A172 (cell line): ENCODE measurements at places on chromosomes 5 and 9. TPM values are rescaled to one million over a fixed set of nuclear protein-coding genes. Genes with fewer than 3 reads are reported as not detected.

- DNase-seq: no peak
Measured at GRCh38 chr9:21715408-21715807, 87.0 kb upstream of the MTAP start.

DNA sequence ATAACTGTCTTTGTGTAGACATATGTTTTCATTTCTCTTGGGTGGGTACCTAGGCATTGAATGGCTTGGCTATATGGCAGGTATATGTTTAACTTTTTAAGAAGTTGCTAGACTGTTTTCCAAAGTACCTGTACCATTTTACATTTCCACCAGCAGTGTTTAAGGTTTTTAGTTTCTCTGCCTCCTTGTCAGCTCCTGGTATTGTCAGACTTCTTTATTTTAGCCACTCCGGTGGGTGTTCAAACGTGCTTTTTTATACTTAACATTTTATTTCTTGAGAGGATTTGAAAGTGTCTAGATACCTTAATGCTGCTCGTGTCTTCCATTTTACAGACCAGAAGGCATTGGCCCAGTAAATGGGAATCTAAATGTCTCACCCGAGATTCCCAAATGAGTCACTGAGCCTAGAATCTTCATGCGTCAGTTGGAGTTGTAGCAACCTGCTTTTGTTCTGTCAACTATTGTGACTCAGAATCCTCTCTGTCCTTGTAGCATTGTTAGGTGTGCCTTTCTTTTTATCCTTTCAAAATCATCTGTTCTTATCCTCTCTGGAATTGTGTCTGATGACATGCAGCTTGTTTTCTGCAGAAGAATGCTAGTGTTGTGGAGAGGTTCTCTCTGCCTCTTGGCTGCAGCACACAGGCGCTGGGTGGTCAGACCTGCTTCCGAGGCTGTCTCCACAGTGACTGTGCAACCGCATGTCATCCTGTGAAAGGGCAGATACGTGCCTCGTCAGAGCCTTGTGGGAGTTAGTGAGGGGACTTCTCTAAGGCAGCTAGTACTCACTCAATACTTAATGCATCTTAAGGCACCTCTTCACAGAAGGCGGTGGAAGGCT lies 291.8 kb downstream of the AOPEP start:
- DNase-seq: peak; percentile 91

GRCh38 chr5:141763541-141763940 lies 81.5 kb upstream of the ARAP3 start:
- DNase-seq: no peak

GRCh38 chr5:35922468-35922867 lies 16.0 kb downstream of the CAPSL start:
- DNase-seq: peak; percentile 22

- no peak for DNase-seq
Measured at GRCh38 chr9:4575997-4576396, 85.7 kb downstream of the SLC1A1 start.

Gene DBH
- 0.02 TPM in 1 of 2 replicates, not detected in the other for total RNA-seq

DNA sequence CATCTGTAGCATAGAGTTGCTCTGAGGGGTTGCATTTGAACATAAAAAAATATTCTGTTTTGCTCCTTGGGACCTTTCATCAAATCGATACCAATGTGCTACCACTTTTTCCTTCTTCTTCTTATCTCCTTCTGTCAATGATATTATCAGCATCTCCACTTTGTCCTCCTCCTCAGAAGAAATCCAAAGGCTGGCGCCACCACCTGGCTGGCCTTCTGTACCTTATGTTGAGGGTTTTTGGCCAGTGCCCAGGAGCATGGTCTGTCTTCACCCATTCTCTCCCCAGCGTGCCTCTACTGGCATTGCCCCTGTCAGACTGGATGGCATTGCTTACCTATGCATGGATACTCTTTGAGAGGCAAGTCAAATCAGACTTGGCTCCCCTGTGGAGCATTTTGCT lies 167.2 kb downstream of the CFAP90 start:
- DNase-seq: no peak

Gene ECM2
- total RNA-seq: 0.26 TPM in 1 of 2 replicates, not detected in the other

GRCh38 chr9:19598722-19599121 lies 189.9 kb downstream of the ACER2 start:
- DNase-seq: no peak

GRCh38 chr9:22102146-22103053 lies 93.3 kb upstream of the CDKN2B start:
- no peak for DNase-seq

- no peak for DNase-seq
Measured at GRCh38 chr9:10260501-10260900, 352.3 kb downstream of the PTPRD start.

- DNase-seq: no peak
Measured at GRCh38 chr9:38344566-38345324, 47.8 kb upstream of the ALDH1B1 start.

DNA sequence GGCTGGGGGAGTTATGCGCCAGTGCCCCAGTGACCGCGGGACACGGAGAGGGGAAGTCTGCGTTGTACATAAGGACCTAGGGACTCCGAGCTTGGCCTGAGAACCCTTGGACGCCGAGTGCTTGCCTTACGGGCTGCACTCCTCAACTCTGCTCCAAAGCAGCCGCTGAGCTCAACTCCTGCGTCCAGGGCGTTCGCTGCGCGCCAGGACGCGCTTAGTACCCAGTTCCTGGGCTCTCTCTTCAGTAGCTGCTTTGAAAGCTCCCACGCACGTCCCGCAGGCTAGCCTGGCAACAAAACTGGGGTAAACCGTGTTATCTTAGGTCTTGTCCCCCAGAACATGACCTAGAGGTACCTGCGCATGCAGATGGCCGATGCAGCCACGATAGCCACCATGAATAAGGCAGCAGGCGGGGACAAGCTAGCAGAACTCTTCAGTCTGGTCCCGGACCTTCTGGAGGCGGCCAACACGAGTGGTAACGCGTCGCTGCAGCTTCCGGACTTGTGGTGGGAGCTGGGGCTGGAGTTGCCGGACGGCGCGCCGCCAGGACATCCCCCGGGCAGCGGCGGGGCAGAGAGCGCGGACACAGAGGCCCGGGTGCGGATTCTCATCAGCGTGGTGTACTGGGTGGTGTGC lies at the start of gene RXFP3:
RXFP3 (plus strand) TSS at position 6 of the 636 bp plus-strand sequence; CDS start at position 361, 355 bp downstream.
- DNase-seq: no peak

Gene PCDHGA8
- total RNA-seq: 0.05 and 0.31 TPM in 2 replicates

Gene CTXN3
- not detected in 2 replicates for total RNA-seq
